Activated CD4-positive, alpha-beta memory T cell treated with anti-CD3 and anti-CD28 coated beads for 36 hours (primary cell): ENCODE measurements at places on chromosomes 2 and 18. TPM values are rescaled to one million over a fixed set of nuclear protein-coding genes. Genes with fewer than 3 reads are reported as not detected.

The ARHGAP25 gene
- 87.7 TPM for total RNA-seq

The CCDC74A gene
- 7.0 TPM for total RNA-seq

The RAB31 gene
- 0.71 TPM for total RNA-seq

The MAP3K19 gene
- total RNA-seq: not detected

The CLEC4F gene
- not detected for total RNA-seq

The TFCP2L1 gene
- total RNA-seq: 0.29 TPM

The MAPK4 gene
- not detected for total RNA-seq

The GULP1 gene
- total RNA-seq: not detected

The HOXD8 gene
- total RNA-seq: not detected

The QPCT gene
- total RNA-seq: 0.68 TPM

The POTEJ gene
- not detected for total RNA-seq

The DNAJC5G gene
- not detected for total RNA-seq

The ZBTB7C gene
- not detected for total RNA-seq
